ENCODE measurements at places on chromosomes 1 and 21. TPM values are rescaled to one million over a fixed set of nuclear protein-coding genes. Genes with fewer than 3 reads are reported as not detected.

- H3K27ac ChIP-seq: peak overlapping the region; percentile 76
- H3K36me3 ChIP-seq: no peaks in the 10 kb centered on the region
- H3K4me3 ChIP-seq: no peak overlapping the region
Observed at GRCh38 chr1:67646145-67647035, 38.6 kb upstream of the GADD45A start.

DNA sequence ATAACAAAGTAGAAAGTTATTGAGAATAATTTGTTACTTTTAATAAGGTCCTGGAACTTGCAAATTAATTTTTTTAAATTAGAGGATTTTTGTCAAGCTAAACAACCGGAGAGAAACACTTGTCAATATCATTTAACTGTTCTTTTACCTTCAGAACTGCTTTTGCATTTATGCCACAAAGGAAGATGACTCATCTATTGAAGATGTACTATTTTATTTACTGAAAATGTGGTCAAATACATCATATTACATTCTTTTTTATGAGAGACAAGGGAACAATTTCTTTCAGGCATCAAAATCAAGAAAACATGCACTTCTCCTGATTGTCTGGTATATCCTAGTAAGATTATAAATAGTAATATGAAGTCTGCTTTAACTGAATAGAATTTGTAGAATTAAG is 558.2 kb upstream of the PRMT6 start:
- no peak overlapping the region for H3K4me3 ChIP-seq
- no peak overlapping the region for H3K27ac ChIP-seq
- DNase-seq: no peak
- no peaks in the 10 kb centered on the region for H3K36me3 ChIP-seq
- H3K4me1 ChIP-seq: no peaks in the 10 kb centered on the region

- H3K4me3 ChIP-seq: no peak overlapping the region
- no peak overlapping the region for H3K27ac ChIP-seq
- peaks cover 6% of the 10 kb centered on the region for H3K4me1 ChIP-seq
- H3K36me3 ChIP-seq: no peaks in the 10 kb centered on the region
- H3K27me3 ChIP-seq: peaks cover 25% of the 10 kb centered on the region
- no peak for DNase-seq
Observed at GRCh38 chr1:18554597-18554996, 73.9 kb downstream of the KLHDC7A start.

- no peaks in the 10 kb centered on the region for H3K27me3 ChIP-seq
- peaks cover 15% of the 10 kb centered on the region for H3K36me3 ChIP-seq
- no peak overlapping the region for H3K27ac ChIP-seq
Observed at GRCh38 chr1:11673089-11673769, 7.7 kb downstream of the MAD2L2 start.

DNA sequence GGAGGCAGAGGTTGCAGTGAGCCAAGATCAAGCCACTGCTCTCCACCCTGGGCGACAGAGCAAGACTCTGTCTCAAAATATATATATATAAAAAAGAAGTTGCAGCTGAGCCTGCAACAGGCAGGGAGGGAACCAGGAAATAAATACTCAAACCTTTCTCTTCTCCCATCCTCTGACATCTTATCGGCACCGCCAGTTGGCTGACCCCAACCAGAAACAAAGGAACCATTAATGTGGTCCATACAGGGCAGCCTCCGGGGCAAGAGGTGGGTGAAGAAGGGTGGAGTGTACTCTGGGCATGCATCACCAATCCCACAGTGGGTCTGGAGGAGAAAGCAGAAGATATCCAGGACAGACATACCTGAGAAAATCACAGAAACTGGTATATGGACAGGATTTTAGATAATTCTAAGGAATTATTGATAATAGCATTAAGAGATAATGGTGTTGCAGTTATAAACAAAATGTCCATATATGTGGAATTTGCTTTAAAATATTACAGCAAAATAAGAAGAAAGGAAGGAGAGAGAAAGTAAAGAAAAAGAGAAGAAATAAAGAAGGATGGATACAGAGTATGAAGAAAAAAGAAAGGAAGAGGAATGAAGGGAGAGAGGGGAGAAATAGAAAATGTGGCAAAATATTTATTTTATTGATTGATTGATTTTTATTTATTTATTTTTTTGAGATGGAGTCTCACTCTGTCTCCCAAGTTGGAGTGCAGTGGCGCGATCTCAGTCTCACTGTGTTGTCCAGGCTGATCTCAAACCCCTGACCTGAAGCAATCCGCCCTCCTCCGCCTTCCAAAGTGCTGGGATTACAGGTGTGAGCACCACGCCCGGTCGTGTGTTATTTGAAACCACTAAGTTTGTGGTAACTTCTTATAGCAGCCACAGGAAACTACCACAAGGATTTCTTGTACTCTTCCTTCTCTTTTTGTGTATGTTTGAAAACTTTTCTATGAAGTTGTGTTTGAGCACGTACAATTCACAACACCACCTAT is 4.1 kb upstream of the PTAFR start:
- H3K36me3 ChIP-seq: no peaks in the 10 kb centered on the region
- H3K27ac ChIP-seq: no peak overlapping the region
- H3K4me1 ChIP-seq: no peaks in the 10 kb centered on the region
- H3K27me3 ChIP-seq: no peaks in the 10 kb centered on the region

DNA sequence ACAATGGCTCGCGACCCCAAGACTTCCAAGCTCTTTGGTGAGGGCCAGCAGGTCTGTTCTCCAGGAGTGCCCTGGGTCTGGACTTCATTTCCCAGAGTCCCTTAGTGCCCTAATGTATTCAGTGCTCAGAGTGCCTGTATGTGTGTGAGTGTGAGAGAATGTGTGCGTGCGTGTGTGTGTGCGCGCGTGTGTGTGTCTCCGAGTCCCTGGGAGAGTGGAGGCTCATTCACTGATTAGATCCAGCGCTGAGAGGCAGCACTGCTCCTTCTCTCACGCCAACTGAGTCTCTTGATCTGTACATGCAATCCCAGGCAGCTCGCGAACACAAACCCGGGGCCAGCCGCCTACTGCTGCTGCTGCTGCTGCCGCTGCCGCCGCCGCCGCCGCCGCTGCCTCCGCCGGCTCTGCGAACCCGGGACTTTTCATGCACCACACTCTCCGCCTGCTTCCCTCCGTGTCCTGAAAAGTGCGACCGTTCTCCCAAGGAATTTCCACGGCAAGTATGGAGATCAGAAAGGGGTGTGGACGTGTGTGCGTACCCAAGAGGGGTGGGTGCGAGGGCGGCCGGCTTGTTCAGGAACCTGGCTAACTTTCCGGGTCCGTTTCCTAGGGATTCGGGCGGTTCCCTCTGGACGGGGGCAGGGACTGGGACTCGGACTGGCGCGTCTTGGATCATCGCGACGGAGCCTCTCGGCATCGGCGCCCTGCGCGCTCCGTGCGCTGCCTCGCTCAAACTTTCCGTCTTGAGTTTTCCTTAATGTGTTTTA is at the start of gene RNF220:
Gene RNF220 (plus strand): TSS at position 225 of the 767 bp plus-strand sequence.
- peak; percentile 76 for DNase-seq
- H3K4me3 ChIP-seq: peak within 1 kb of the TSS; percentile 42
- H3K36me3 ChIP-seq: no peaks in the 10 kb centered on the region
- H3K27me3 ChIP-seq: peaks cover 58% of the 10 kb centered on the region
- H3K27ac ChIP-seq: peak within 1 kb of the TSS; percentile 11
- H3K4me1 ChIP-seq: peaks cover 13% of the 10 kb centered on the region

GRCh38 chr21:35525443-35525842 is 476.3 kb upstream of the RUNX1 start:
- H3K4me3 ChIP-seq: no peak overlapping the region
- H3K4me1 ChIP-seq: no peaks in the 10 kb centered on the region
- no peaks in the 10 kb centered on the region for H3K36me3 ChIP-seq
- H3K27ac ChIP-seq: no peak overlapping the region

RGS13 gene
- 1.4 TPM for total RNA-seq

GRCh38 chr1:165397944-165398343 is 41.4 kb upstream of the LMX1A start:
- peaks cover 7% of the 10 kb centered on the region for H3K4me1 ChIP-seq
- no peak overlapping the region for H3K27ac ChIP-seq
- no peak overlapping the region for H3K4me3 ChIP-seq
- H3K27me3 ChIP-seq: no peaks in the 10 kb centered on the region
- DNase-seq: peak; percentile 78
- peaks cover 9% of the 10 kb centered on the region for H3K36me3 ChIP-seq

GJB3 gene
- total RNA-seq: not detected

- H3K4me1 ChIP-seq: no peaks in the 10 kb centered on the region
- H3K27ac ChIP-seq: no peak overlapping the region
- no peaks in the 10 kb centered on the region for H3K36me3 ChIP-seq
- DNase-seq: no peak
Observed at GRCh38 chr1:66788231-66788939, 12.7 kb downstream of the INSL5 start.

All from cardiac muscle cell (in vitro differentiated cells and primary cell).